Stimulated activated naive CD8-positive, alpha-beta T cell treated with anti-CD3 and anti-CD28 coated beads, Interleukin-15, amount 100 ng/mL, for 72 hours (primary cell): ENCODE measurements at places on chromosomes 16 and 17.

DNA sequence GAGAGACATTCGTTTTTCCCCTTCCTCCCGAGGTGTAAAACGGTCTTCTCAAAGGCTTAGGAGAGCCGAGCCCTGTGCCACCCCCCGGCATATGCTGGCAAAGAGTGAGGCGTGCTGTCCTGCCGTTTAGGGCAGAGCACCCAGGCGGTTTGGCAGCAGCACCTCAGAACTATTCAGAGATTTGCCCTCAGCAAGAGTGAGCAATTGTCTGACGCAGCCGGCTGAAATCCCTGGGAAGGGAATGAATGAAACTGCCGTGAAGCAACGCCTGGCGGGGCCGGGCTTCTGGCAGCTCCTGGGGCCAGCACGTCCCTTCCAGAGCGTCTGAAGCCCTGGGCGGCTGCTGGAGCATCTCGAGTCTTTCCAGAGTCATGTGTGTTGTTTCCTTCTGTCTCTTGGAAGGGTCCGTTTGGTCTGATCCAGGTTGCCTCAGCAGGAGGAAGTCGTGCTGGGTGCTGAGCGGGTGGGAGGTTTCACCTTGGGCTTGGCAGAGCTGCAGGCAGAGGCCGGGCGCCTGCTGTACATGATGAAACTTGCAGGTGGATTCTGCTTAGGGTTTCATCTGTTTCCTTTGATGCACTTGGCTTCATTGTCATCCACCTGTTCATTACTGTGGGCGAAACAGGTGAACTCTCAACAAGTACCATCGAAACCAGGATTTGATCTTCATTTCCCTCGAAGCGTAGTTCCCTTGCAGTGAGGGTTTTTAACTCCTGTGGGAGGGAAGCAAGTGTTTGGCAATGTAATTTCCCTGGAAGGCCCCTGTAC, 35.4 kb downstream of the TBCD start:
- DNase-seq: no peak

GRCh38 chr16:25014500-25015147, 545 bp downstream of the ARHGAP17 start:
- DNase-seq: peak; percentile 28

- DNase-seq: peak; percentile 31
Observed at GRCh38 chr16:87661561-87661960, 59.3 kb downstream of the JPH3 start.

- no peak for DNase-seq
Observed at GRCh38 chr17:12505866-12506265, 159.8 kb upstream of the MYOCD start.

GRCh38 chr16:25606069-25606468, 85.7 kb upstream of the HS3ST4 start:
- no peak for DNase-seq

GRCh38 chr17:55394357-55395021, 27.1 kb downstream of the MMD start:
- no peak for DNase-seq

GRCh38 chr16:51710905-51711563, 560.0 kb upstream of the SALL1 start:
- DNase-seq: no peak
